Suprapubic skin (tissue), 4 donors: ENCODE measurements at places on chromosomes 5 and 9.

DNA sequence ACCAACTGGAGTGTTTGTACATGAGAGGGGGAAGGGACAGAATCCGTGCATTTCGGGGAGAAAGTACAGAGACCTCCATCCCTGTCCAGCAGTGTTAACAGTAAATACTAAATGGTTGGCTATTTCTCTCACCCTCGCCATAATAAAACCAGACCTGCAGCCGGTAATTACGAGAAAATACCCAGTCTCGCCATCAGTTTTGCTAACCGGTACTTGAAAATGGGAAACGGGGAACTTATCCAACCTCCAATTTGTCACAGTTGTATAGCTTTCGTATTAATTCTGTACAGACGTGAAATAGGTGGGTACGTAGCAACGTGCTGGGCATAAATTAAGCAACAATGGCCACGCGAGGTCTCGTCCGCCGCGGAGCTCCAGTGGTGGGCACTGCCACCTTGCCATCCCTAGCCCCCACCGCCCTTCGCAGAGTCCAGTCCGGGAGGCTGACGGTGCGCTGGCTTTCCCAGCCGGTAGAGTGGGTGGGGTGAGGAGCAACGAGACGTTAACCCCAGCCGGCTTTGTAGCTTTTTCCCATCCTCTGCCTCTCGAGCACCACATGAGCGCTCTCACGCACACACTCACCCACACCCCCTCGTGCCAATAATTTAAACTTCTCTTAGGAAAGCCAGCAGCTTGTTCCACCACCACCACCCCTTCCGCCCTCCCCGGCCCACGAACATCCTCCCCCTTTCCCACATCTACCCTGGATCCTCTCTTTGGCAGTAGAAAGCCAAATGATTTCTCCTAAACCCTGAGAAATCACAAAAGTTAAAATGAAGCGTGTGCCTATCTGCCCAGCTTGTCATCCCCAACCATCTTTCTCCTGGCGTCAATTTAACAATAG lies 1.8 kb downstream of the ELAVL2 start:
- no peak for DNase-seq

- DNase-seq, result no peak
These were observed 159.4 kb downstream of the SIL1 start for GRCh38 chr5:139038613-139039305.

- no peak for DNase-seq
These were observed 55.5 kb upstream of the ZNF354A start for GRCh38 chr5:178785999-178786398.

DNA sequence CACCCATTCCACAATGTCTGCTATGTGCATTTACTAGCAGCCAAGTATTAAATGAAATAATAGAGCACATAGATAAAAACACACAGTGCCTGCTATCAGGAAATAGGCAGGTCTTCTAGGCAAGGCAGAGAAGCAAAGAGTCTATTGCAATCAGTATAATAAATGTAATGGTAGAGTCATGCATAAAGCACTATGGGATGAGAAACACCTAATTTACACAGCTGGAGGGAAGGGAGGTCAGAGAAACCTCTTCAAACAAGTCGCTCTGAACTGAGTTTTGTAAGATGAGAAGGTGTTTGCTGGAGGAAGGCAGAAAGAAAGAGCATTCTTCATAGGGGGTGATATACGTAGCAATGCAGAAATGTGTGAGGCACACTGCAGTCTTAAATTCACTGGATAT lies 341.0 kb upstream of the DMAC1 start:
- no peak for DNase-seq

- no peak for DNase-seq
These were observed 75.9 kb upstream of the PRR16 start for GRCh38 chr5:120388016-120388781.

DNA sequence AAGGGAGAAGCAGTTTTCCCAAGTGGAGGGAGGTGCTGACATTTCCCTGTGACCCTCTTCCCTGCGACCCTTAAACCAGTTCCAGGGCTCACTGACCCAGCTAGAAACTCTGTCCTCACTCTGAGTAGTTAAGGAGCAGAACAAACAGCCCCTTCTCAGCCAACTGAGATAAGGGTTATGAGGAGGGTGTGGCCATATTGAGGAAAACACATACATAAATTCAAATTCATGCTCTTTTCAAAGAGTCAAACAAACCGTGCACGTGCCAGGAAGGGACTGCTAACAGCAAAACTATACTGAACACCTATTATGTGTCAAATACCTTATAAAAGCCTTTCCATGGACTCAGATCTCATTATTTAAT lies 4.9 kb upstream of the AKNA start:
- no peak for DNase-seq

GRCh38 chr5:80250801-80251200 lies 5.0 kb downstream of the SERINC5 start:
- DNase-seq, result no peak

DNA sequence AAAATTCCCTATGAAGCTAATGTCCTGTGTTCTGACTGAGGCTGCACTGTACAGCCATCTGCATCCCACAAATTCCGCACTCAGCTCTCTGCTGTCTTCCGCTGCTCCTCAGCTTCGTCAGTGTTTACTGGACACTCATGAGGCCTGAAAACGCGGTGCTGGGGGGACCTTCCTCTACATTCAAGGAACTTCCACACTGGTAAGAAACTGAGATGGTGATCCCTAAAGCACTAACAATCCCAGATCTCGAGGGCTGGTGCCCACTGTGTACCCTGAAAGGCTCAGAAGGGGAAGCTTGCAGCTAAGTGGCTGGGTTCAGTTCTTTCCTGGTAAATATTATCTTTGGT lies 117.9 kb downstream of the NRG2 start:
- no peak for DNase-seq

DNA sequence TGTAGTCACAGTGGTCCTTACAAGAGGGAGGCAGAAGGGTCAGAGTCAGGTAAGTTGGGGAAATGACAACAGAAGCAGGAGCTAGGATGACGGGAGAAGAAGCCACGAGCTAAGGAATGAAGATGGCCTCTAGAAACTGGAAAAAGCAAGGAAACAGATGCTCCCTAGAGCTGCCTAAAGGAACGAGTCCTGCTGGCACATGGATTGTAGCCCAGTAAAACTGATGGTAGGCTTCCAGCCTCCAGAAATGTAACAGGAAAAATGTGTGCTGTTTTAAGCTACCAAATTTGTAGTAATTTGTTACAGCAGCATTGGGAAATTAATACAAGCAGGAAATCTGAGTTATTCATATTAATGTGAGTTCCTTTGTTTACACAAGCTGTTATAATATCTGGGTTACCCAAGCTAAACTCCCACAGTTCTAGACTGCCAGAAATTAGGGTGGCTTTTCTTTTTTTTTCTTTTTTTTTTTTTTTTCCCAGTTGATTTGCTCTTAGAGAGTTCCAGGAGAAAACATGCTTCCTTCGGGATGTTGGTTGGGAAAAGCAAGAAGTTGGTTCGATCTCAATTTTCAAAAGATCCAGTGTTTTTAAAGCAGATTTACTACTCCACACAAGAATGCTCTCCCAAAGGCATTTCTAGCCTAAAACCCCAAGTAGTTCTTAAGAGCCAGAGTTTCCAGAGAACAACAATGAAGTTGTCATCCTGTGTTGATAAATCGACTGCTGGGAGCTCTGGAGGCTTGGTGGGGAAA lies 400.0 kb upstream of the SLC24A2 start:
- no peak for DNase-seq
